ENCODE measurements at places on chromosomes 1 and 21.

GRCh38 chr1:105793536-105794146 is 1262.8 kb upstream of the PRMT6 start:
- no peak for DNase-seq

GRCh38 chr1:224061436-224061835 is 52.5 kb upstream of the FBXO28 start:
- DNase-seq = no peak

DNA sequence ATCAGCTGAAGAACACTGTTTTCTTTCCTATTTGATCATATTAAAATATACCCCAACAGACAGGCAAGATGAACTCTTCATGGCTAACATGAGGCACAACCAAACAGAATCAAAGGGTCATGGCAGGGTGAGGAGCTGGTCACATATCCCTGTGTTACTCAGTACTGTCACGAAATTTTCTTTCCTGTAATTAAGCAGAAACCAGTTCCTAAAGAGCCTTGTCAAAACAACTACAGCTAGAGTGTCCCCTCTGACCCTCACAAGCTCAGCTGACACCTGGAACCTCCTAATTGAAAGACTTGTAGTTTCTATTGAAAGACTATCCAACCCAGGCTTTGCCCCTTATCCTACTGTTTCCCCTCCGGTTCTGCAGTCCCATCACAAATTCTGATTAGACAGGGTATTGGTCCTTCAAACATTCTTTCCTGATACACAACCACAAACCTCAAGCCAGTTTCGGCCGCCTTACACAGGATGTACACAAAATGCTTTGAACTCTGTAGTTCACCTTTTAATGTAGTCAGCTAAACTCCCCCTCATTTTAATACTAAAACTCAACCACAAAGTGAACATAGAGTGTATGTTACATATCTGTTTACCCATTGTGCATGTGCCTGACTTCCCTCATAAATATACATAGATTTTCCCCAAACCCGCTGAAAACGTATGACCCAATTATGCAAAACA is 651.9 kb downstream of the MRPL39 start:
- peak; percentile 21 for DNase-seq

DNA sequence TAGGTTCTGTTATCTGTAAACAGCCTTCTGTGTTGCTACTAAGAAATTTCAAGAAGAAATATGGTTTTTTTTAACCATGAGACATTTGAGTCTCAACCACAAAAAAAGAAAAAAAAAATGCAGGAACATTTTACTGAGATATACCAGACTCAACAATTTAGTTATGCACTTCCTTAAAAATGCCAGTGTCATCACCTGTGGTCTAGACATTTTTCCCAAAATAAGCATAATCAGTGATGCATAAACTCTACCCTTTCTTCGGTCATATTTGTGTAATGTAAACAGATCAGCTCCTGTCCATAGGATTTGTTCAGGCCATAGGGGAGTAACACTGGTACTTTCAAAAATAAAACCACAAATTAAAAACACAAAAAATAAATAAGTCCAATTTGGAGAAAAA is 122.6 kb upstream of the TNFSF4 start:
- no peak for DNase-seq

DNA sequence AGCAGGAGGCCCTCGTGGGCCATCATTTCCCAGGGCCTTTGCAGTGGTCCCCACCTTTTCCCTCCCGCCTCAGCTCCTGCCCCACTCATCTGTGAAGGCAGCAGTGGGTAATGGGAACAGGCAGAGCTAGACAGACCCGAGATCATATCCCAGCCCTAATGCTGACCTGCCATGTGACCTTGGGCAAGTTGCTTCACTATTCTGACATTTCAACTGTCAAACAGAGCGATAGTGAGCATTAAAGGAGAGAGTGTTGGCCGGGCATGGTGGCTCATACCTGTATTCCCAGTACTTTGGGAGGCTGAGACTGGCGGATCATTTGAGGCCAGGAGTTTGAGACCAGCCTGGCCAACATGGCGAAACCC is 51.7 kb downstream of the RPS6KA1 start:
- DNase-seq = no peak

DNA sequence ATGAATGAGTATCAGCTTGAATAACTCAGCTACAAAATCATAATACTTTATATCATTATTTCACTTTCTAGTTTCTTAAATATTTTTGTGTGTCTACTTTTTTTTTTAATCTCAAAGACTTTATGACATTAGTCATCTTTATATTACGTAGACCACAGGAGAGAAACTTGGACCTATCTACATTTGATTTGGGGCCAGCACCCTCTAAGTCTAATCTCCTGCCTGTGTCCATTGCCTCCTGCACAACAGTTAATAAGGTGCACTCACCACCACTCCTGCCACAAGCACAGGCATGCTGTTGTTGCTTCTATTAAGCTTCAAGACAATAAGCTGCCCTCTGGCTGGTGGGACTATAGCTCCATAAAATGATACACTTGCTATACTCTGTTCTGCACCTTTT is 70.4 kb downstream of the DIRAS3 start:
- DNase-seq = no peak
